Fibroblast of pulmonary artery (primary cell): ENCODE measurements at places on chromosomes 13 and 19.

- peak; percentile 36 for DNase-seq
Measured at GRCh38 chr13:60164234-60164889, 634 bp upstream of the DIAPH3 start.

- no peak for DNase-seq
Measured at GRCh38 chr19:49830766-49831165, 12.7 kb downstream of the MED25 start.

DNA sequence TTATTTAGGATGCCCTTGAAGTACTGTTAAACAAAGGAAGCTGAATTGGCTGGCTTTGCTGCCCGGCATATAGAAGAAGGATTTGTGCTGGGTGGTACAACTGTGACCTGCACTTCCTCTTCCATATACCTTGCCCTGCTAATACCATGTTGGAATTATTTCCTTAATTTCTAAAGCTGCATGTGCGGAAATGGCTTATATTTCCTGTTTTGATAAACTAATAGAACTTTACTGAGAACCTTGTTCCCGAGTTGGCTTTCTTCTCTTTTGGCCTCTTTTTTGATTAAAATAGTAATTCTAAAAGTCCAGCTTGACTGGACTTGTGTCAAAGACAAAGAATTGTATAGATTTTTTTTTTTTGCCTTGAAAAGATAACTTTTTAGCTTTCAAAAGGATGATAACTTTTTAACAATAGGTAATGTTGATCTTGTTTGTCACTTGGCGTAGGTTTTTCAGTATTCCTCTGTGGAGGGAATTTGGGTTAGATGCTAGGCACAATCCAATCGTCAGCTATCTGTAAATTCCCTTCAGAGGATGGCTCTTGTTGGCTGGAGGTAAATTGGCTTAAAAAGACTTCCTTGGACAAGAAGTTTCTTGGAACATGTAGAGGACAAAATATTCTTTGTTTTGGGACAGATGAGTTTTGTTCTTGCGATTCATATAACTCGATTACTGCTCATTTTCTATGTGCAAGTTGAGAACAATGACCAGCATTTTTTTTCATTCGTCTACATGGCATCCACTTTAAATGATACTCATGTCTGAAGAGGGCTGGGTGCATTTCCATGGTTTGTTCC lies 41.4 kb downstream of the COL4A2 start:
- no peak for DNase-seq

DNA sequence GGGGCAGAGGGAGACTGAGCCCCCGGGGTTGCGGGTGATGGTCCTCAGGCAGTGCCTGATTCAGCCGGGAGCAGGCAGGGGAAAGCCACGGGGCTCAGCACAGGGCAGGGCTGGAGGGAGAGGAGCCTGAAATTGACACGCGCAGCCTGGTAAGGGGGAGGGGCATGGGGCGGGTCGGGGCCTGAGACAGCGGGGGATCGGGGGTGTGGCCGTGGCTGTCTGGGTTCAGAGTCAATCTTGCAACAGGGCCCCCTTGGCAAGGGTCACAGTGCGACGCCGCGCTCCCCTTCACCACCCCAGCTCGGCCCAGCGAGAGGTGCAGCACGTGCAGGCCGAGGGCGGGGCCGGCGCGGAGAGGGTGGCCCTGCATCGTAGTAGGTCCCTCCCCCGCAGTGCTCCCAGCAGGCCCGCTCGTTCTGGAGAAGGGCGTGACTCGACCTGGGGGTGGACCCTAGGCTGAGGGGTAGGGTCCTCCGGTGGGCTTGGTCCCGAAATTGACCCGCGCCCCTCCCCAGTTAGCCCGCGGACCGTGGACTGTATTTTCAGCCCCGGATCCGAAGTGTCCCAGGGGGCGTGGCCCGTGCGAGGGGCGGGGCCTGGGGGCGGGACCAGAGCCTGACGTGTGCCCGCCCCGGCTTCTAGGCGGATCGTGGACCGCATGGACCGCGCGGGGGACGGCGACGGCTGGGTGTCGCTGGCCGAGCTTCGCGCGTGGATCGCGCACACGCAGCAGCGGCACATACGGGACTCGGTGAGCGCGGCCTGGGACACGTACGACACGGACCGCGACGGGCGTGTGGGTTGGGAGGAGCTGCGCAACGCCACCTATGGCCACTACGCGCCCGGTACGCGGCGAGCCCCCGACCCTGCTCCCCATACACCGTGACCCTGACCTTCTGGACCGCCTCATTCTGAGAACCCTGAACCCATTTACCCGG lies 6.0 kb downstream of the RCN3 start:
- peak; percentile 58 for DNase-seq

DNA sequence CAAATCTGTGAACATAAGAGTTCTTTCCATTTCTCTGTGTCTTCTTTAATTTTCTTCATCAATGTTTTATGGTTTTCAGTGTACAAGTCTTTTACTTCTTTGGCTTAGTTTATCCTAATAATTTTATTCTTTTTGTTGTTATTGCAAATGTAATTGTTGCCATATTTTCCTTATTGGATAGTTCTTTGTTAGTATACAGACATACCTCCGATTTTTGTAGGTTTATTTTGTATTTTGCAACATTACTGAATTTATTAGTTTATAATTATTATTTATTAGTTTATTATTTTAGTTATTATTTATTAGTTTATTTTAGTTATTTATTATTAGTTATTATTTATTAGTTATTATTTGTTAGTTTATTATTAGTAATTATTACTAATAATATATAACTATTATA lies 43.4 kb downstream of the WTIP start:
- DNase-seq = no peak

DNA sequence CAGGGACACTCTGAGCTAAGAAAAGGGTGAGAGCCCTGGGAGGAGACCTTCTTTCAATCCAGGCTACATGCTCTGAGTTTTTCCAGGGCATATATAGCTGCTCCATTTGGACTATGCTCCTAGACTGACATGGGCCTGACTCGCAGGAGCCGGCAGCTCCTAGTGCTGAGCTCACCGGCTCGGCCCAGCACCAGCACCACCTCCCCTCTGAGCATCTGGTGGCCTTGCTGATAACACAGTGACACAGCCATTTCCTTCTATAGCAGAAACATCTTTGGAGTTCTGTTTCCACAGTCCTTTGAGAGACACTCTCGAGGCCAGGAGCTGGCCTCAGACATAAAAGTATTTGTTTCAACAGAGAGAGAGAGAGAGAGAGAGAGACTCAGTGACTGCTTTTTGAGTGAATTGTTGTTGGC lies 184.9 kb downstream of the TM9SF2 start:
- peak; percentile 4 for DNase-seq

- DNase-seq = peak; percentile 49
Measured at GRCh38 chr19:47542030-47542475, 27.2 kb upstream of the NAPA start.

- DNase-seq = peak; percentile 45
Measured at GRCh38 chr19:49911381-49912145, 14.9 kb upstream of the IL4I1 start.

DNA sequence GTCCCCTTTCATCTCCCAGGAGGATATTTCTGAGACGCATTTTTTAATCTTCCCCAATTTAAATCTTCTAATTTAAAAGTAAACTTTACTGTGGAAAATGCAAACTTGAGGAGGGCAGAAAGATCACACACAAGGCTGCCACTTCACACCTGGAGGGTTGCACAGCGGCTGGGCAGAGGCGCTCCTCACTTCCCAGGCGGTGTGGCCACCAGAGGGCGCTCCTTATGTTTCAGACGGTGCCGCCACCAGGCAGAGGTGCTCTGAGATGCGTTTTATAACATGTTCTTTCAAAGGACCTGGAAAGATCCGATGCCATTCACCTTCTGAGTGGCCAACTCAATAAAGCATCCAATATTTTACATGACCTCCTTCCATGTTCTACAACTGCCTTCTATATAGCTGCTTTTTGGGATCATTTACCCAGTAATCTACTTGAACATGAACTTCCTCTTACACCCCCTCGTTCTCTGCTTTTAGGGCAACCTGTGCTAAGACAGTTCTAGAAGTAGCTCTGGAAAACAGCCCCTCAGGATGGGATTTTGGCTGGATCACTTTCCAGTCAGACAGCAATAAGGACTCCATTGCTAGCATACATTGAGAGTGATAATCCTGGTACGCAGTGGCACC lies 14.8 kb upstream of the MTUS2 start:
- DNase-seq = peak; percentile 13

DNA sequence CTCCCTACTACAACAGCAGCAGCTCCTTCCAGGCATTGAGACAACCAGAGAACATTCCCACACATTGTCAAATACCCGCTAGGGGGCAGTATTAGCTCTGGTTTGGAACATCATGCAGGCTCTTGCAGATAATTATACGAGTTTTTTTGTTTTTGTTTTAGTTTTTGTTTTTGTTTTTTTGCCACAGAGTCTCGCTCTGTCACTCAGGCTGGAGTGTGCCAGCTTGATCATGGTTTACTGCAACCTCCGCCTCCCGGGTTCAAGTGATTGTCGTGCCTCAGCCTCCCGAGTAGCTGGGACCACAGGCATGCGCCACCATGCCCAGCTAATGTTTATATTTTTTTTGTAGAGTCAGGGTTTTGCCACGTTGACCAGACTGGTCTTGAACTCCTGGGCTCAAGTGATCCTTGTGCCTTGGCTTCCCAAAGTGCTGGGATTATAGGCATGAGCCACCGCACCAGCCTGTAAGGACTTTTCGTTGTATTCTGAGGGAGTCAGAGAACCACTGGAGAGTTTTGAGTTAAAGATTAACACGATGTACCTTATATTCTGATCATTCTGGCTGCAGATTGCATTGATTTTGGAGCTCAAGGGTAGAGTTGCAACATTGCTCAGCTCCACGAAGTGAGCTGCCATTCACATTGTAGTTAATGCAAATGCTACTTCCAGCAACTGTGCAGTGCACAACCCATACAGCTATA lies 41.7 kb upstream of the CEACAM20 start:
- peak; percentile 91 for DNase-seq

GRCh38 chr13:95642999-95643398 lies 1.5 kb downstream of the DZIP1 start:
- DNase-seq = no peak

DNA sequence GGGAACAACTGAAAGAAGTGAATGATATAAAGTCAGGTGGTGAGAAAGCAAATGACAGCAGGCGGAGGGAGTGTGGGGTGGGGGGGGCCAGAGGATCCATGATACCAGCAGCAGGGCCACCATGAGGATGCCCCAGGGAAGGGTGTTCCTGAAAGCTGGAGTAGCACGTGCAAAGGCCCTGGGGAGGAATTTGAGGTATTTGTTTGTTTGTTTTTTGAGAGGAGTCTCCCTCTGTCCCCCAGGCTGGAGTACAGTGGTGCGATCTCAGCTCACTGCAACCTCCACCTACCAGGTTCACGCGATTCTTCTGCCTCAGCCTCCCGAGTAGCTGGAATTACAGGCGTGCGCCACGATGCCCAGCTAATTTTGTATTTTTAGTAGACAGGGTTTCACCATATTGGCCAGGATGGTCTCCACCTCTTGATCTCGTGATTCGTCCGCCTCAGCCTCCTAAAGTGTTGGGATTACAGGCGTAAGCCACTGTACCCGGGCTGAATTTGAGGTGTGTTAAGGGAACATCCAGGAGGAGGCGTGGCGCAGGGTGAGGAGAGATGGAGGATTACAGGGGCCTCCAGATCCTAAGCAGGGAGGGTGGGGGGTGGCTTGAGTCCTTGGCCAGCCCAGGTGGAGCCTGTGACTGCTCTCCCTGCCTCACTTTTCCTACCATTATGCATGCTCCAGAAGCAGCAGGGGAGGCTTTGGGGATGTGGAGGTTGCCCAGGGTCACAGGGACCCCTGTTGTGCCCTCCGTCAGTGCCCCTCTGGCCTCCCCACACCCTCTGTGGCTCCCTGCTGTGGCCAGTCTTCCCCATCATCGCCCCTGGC lies 12.4 kb upstream of the JUND start:
- DNase-seq = no peak

DNA sequence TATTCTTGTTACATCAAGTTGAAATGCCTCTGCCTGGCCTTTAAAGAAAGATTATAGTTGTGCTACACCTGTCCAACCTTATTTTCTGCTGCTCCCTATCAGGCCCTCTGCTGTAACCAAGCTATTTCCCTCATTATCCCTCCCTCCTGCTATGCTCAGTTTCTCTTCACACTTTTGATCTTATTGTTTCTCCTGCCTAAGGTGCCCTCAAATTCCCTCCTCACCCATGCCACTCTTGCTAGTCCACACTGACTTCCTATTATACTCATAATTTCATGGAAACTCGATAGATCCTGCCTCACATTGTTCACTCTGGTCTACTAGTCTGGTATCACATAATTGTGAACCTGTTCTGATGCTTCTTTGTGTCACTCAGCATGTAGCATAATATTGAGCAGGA lies 19.4 kb upstream of the ESD start:
- DNase-seq = no peak

DNA sequence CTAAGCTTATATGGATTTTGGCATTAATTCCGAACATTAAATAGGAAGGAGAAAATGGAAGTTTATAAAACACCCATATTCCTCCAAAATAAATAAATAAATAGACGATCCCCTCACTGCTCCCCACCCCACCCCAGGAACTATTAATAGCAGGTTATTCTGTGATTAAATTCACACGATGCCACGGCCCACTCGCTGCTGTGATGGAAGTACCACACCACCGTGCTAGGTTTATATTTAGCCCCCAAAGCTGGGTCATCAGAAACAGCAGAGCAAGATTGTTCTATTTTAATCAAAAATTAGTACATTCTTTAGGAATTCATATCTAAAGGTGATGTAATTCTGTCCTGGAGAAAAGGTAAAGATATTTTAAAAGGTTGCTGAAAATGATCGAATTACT lies 65.4 kb downstream of the CCDC70 start:
- DNase-seq = no peak

DNA sequence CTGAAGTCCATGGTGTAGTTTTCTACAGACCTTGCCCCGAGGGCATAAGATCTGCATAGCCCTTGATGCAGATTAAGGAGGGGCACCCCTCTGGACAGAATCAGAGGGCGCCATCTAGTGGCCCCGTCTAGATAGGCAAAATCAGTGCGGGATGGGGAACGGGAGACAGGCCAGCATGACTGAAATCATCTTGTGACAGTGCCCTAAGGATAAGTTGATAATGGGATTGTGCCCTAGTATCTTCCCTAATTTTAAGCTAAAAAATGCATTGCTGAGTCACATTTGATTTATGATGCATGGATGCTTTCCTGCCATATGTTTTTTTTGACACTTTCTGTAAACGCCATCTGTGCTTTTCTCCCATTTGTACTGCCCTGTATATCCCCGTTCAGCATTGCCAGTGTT lies 19.0 kb upstream of the GPI start:
- peak; percentile 71 for DNase-seq

DNA sequence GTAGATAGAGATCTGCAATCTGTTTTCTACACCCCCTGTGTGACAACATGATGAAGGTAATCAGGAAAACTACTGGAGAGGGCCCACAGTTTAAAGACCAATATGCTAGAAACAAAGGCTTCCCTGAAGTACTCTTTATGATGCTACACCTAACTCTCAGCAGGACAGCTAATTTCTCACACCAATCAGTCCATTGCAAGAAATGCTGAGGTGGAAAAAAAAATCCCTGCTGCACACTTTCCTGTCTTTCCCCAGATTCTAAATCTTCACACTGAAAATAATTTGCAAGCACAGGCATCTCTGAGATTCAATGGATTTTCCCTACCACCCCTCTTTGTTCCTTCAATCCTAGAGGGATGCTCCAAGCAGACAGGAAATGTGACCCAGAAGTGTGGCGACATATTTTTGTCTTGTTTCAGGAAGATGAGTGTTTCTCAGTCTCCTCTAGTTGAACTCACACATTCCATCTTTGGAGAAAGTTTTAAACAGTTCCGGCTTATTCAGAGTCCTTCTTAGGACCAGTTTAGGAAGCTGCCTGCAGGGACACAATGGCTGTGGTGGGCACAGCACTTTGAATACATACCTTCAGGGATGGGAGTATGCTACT lies 671.6 kb downstream of the DIAPH3 start:
- DNase-seq = no peak
